ENCODE measurements at places on chromosomes 6 and 20. TPM values are rescaled to one million over a fixed set of nuclear protein-coding genes. Genes with fewer than 3 reads are reported as not detected.

LINC00237 gene
- total RNA-seq, result not detected

RSPO4 gene
- not detected for total RNA-seq

GPLD1 gene
- 0.19 TPM for total RNA-seq

RIPOR3 gene
- 0.13 TPM for total RNA-seq

L3MBTL3 gene
- 7.9 TPM for total RNA-seq

ENPP1 gene
- total RNA-seq, result 30.1 TPM

- H3K4me1 ChIP-seq, result no peaks in the 10 kb centered on the region
- H3K27me3 ChIP-seq, result peaks cover 20% of the 10 kb centered on the region
- no peak for DNase-seq
- H3K27ac ChIP-seq, result no peak overlapping the region
Measured at GRCh38 chr20:45765307-45765875, 26.3 kb downstream of the WFDC3 start.

DNA sequence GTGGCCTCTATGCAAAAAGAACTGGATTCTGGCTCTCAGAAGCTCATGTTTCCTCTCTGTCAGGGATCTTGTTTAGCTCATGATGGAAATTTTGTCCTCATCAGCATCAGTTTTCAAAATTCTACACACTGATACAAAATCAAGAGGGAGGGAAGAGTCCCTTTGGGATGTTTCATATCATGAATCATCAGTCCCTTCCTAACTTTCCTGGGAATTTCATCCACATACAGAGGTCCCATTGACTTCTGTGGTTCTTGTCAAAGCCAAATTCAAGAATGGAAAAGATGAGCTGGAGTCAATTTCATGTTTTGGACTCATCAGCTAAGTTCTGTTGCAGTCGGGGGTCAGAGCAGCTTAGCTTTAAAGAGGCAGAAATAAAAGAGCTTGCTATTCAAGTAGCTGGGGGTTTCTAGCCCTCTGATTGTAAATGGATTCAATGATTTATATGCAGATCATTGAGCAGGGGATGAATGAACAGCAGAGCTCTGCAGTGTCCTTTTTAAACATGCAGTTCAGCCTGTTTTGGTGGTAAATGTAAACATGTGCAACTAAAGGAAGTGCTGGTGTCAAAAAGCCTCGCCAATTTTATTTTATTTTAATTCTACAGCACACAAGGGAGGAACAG, 21.3 kb upstream of the TMEM14A start:
- no peak overlapping the region for H3K4me3 ChIP-seq
- no peak for DNase-seq
- H3K4me1 ChIP-seq, result peaks cover 70% of the 10 kb centered on the region
- peaks cover 4% of the 10 kb centered on the region for H3K27me3 ChIP-seq
- H3K27ac ChIP-seq, result no peak overlapping the region

DNA sequence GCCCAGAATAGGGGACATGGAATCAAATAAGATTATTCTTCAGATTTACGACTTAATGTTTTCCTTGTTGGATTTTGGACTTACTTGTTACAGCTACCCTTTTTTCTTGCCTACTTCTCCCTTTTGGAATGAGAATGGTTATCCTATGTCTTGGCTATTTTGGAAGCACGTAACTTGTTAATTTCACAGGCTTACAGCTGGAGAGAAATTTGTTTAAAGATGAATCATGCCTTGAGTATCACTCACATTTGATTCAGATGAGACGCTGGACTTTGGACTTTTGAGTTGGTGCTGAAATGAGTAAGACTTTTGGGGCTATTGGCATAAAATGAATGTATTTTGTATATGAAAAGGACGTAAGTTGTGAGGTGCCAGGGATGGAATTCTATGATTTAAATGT, 83.3 kb downstream of the SMPDL3A start:
- no peaks in the 10 kb centered on the region for H3K4me1 ChIP-seq
- H3K27me3 ChIP-seq, result no peaks in the 10 kb centered on the region
- DNase-seq, result no peak
- H3K27ac ChIP-seq, result no peak overlapping the region
- H3K4me3 ChIP-seq, result no peak overlapping the region

DNA sequence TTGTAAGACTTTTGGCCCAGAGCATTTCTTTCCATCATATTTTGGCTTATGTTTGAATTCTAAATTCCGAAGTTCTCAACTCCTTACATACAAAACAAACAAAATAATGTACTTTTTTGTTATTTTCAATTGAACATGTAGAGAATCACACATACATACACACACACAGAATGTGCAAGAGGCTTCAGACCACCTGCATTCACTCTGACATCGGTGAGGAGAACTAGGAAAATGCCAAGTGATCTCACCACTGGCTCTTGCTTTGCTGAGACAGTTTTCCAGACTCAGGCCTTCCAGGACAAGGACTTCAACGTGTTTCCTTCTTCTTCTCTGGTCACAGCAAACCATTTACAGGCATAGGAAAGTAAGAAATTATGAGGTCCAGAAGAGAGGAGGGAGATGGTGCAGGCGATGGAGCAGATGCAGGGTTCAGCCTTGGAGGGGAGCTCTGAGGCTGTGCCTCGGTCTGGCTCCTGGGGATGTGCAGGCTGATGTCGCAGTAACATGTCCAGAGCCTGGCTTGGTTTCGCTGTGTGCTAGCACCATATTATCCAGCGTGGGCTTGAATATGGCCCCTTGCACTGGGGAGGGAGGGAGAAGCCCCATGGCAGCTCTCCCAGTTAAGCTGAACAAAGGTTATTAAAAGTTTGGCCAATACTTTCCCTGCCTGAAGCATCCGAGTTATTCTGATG, 93.4 kb downstream of the DACT2 start:
- H3K27ac ChIP-seq, result no peak overlapping the region
- no peak for DNase-seq
- H3K36me3 ChIP-seq, result no peaks in the 10 kb centered on the region
- no peak overlapping the region for H3K4me3 ChIP-seq

DNA sequence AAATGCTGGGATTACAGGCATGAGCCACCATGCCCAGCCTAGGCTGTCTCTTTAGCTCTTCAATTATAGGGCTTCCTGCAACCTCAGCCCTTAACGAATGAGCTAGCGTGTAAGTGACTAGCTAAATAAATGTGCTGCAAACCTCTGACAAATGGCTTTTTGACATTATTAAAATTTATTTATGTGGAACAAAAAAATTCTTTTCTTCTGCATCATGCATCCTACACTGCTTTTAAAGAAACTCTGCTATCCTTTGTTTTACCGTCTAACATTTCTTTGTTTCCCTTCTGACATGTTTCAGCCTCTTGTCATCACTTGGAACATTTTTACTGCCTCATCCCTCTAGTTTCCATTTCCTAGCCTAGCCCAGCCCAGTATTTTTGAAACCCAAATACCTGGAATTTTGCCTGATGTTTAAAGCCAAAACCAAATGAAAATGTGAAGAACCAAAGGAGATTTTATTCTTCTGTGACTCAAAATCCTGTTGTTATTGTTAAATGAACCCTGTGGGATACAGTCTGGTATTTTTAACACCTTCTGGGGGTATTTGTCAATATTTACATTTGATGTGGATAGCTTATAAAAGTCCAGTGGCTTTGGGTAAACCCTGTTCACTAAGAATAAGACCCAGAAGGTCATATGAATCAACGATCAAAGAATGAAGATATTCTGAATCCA, 9.5 kb downstream of the NT5E start:
- H3K4me3 ChIP-seq, result peak overlapping the region; percentile 66
- H3K27ac ChIP-seq, result peak overlapping the region; percentile 79
- peaks cover 100% of the 10 kb centered on the region for H3K4me1 ChIP-seq
- H3K27me3 ChIP-seq, result peaks cover 2% of the 10 kb centered on the region
- H3K36me3 ChIP-seq, result peaks cover 37% of the 10 kb centered on the region
- peak; percentile 94 for DNase-seq

DNA sequence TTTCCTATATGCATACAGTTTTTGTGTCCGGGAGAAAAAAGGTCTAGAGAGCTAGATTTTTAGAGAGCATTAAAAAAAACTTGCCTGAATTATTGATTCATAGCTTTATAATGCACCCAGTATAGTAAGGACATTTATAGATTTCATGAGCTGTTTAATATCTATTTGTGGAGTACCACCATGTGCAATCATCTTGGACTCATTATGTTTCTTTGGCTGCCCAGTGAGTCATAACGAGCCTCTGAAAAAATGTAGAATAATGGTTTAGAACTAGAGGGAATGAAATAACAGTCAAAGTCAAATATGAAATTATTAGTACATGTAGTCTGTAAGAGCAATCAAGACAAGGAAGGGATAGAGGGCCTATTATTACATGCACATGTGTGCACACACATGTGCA, 350.0 kb downstream of the CD83 start:
- H3K27ac ChIP-seq, result peak overlapping the region; percentile 20
- peaks cover 36% of the 10 kb centered on the region for H3K4me1 ChIP-seq
- DNase-seq, result peak; percentile 58
- peak overlapping the region; percentile 34 for H3K4me3 ChIP-seq

DNA sequence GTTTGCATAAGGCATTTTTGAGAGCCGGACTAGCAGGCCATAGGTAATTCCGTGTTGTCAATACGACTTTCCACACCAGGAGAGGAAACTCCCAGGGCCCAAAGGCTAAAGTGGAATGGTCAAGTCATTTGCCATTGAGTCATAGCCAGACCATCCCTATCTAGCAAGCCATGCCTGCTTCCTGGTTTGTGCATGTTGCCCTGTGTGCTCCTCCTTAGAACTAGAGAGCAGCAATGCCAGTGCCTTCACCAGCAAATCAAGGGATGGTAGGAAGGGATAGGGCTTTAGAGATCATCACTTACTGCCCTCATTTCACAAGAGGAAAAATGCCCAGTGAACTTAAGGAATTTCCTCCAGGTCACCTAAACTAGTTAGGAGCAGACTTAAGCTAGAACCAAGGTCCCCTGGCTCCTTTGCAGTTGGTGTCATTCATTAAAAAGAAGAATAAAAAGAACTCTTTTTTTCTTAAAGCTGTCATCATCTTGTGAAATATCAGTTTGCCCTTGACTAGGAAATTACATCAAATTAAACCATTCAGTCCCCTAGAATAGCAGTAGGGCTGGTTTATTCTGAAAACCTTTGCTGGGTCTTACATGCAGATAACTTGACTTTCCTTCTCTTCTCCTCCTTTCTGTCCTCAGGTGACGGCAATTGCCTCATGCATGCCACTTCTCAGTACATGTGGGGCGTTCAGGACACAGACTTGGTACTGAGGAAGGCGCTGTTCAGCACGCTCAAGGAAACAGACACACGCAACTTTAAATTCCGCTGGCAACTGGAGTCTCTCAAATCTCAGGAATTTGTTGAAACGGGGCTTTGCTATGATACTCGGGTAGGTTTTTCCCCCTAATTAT, 7.4 kb downstream of the TNFAIP3 start:
- H3K27me3 ChIP-seq, result no peaks in the 10 kb centered on the region
- no peak overlapping the region for H3K4me3 ChIP-seq
- peak overlapping the region; percentile 63 for H3K27ac ChIP-seq
- H3K4me1 ChIP-seq, result peaks cover 61% of the 10 kb centered on the region
- DNase-seq, result no peak
- peaks cover 36% of the 10 kb centered on the region for H3K36me3 ChIP-seq

- no peaks in the 10 kb centered on the region for H3K36me3 ChIP-seq
- H3K4me3 ChIP-seq, result no peak overlapping the region
- H3K4me1 ChIP-seq, result peaks cover 42% of the 10 kb centered on the region
- no peak for DNase-seq
- H3K27me3 ChIP-seq, result no peaks in the 10 kb centered on the region
Measured at GRCh38 chr20:11906626-11907480, 10.8 kb upstream of the BTBD3 start.
